ENCODE measurements at places on chromosomes 4 and X.

DNA sequence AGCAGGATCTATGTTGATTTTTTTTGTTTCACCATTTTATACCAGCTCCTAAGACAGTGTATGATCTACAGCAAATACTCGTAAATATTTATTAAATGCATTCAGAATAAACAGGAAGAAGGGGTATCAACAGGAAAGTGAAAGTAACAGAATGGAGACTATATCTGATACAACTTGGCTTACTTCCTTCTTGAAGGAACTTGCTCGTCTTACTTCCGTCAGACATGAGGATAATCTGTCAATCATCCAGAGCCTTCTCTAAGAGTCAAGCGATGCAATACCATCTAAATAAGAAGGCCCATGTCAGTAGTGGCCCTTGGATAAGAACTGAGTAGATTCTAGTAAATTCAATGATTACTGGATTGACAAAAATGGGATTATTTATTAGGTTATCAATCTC, 84.2 kb downstream of the CAMK2D start:
- no peak for DNase-seq

DNA sequence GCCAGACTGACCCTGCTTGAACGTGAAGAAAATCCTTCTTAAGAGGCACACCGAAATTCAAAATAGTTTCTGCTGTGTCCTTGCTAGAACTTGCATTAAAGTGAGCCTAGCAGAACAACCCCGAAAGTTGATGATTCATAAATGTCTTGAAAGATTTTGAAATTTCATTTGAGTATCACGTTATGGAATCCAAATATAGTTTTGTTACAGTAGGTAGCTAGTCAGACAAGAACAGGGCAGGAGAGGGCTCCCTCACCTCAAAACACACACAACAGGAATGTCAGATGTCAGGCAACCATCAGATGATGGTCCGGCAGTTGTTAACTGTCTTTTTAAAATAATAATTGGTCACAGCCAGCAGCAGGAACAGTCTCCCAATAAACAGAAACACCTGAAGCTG, 259.6 kb upstream of the GNPDA2 start:
- DNase-seq = no peak

GRCh38 chr4:14247767-14248166, 620.2 kb upstream of the BOD1L1 start:
- no peak for DNase-seq

DNA sequence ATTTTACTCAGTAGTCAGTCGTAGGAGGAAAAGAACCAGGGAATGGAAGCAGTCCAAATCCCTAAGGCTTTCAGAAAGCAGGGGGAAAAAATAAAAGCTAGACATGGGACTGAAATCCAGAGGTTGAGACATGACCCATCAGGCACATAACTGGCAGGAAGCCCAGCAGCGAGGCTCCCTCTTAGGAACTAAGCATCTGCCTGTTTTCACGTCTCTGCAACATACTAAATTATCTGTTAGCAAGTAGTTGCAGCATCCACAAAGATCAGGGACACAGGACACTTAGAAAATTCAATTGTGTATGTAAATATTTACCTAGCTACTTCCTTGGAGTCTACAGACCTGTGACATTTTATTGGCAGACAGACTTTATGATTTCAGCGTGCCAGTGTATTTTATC, 118.0 kb upstream of the EDNRA start:
- DNase-seq = no peak

DNA sequence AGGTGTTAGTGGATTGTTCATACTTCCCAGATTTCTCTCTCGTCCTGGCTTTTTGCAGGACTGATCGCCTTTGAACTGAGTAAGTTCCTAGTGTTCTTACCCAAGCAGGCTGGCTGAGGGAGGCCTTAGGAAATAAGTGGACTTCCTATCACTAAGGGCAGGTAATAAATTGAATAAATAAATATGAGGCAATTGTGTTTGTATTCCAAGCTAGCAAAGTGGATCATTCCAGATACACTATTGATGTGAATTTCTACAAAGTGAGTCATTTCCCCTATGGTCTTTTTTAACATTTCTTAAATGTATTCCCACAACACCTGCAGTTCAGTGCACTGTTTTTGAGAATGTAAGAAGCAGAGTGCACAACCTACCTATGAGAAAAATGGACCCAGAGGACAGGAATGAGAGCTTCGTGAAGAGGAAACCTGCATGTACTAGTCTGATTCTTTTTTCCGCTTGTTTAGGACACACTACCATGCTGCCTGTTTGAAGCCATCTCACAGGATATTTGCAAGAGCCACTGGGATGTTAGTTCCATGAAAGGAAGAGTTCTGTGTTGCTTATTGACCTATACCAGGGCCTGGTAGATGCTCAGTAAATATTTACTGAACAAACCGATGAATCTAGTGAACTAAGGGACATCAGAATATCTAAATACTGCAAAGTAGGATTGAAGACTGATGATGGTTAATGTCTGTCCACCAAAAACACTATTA, 29.0 kb upstream of the SMAD1 start:
- no peak for DNase-seq

DNA sequence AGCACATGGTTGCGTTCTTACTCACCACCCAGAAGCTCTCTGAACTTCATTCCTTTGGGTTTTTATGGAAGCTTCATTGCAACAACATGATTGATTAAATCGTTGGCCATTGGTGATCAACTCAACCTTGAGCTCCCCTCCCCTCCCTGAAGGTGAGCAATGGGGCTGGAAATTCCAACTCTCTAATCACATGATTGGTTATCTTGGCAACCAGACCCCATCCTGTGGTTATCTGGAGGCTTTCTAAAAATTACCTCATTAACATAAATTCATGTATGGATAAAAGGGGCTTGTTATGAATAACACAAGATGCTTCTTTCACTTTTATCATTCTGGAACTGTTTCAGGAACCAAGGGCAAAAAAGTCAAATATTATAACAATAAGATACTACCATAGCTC, 34.6 kb upstream of the NMU start:
- no peak for DNase-seq

- DNase-seq = no peak
These were observed 66.9 kb downstream of the KLHL13 start for GRCh38 chrX:118049713-118050112.

GRCh38 chr4:29151584-29151983, 1568.6 kb upstream of the PCDH7 start:
- DNase-seq = no peak

DNA sequence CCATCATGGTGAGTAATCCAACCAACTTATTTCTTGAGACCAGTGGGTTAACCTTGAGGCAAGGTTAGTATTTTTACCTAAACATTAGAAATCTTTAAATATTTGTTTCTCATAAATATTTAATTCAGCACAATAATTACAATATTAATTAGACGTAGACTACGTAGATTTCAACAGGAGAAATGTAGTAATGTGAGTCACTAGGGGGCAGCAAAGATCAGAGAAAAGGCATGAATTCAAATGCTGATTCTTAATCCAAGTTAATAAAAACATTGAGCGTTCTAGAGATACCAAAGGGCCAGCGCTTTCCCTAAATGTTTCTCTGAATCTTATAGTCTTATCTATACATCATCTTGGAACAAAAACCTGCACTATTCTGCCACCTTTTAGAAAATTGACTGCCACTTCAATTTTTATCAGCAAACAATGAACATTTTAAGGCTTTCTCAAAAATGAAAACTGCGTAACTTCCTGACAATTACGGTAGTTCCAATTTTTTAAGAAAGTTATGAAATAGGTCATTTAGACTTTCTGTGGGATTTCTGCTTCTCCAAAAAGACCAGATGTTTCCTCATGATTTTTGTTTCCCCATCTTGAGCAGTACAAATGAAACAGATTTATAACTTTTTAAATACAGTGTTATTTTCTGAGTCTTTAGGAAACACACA, 180.7 kb downstream of the GASK1B start:
- DNase-seq = peak; percentile 44

DNA sequence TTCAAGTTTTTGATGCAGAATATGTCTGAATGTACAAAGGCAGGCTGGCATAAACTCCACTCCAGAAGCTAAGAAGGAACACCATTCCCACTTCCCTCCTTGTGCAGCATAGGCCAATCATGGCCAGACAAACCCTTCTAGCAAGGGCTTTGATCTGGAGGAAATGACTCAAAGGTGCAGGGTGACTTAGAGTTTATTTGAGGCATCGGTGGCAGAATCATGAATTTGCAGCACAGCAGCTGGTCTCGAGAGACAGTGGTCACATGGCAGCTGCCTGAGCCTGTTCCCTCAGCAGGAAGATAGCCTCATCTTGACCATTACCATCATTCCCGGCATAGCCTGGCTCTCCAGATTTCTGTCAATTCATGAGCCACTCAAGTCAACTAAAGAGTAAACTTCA, 154.5 kb downstream of the ATP10D start:
- no peak for DNase-seq

GRCh38 chrX:53155512-53156206, 61.7 kb downstream of the KANTR start:
- DNase-seq = no peak

DNA sequence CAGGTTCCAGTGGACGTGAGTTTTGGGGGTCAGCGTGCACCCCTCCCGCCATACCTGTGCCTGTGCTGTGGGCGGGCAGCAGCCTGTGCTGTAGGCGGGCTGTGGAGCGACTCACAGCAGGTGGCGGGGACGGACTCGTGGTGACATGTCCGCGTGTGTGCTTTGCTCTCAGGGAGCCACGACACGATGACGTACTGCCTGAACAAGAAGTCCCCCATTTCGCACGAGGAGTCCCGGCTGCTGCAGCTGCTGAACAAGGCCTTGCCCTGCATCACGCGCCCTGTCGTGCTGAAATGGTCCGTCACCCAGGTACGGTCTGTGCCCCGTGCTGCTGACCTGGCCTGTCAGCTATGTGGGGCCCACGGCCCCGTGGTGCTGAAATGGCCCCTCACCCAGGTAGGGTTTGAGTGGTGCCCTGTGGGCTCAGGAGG, 7.4 kb downstream of the PLCXD1 start:
- no peak for DNase-seq

DNA sequence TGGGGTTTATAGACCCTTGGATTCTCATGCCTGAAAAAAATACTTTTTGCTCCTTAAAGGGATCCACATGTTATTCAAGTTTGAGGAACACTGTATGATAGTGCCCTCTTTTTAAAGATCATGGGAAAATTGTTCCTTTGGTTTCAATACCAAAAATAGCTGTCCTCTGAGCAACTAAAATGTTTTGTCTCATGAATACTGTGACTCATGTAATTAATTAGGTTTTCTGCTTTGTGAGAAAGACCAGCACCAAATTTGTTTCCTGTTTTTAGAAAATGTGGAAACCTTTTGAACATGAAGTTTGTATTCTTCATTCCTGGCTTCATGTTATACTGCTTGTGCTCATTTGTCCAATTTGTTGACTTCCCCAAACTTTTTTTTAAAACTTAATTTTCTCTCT, 127.6 kb upstream of the SH3RF1 start:
- no peak for DNase-seq

DNA sequence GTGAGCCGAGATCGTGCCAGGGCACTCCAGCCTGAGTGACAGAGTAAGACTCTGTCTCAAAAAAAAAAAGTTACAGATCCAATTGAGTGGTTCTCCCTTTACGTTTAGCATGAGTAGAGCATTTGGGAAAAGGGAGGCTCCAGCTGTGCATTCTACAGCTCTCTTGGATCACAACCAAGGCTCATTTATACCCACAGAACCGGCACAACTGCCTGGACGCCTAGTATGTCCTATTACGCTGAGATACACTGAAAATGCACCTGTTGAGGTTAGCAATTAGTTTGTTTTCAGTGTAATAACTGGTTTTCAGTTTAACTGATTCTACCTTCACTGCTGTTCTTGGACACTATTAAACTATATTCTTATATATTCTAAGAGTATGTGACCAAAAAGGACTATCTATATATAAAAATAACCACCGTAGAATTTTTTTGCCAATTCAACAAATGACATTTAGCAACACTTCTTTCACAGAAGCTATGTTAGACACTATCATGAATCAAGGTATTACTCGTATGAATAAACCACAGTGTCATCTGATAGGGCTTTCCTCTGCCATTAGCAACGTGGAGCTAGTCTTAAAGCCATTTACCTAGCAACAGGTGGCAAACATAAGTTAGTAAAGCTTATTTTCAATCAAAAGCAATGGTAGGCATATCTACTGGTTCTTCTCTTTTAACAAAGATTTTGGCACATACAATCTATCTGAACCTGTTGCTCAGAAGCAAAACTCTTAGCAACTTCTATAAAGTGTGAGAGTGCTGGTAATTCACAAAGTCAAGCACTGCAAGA, 3.6 kb downstream of the OTUD4 start:
- DNase-seq = no peak

- DNase-seq = no peak
These were observed 13.7 kb downstream of the CTAG1A start for GRCh38 chrX:154598656-154599055.

DNA sequence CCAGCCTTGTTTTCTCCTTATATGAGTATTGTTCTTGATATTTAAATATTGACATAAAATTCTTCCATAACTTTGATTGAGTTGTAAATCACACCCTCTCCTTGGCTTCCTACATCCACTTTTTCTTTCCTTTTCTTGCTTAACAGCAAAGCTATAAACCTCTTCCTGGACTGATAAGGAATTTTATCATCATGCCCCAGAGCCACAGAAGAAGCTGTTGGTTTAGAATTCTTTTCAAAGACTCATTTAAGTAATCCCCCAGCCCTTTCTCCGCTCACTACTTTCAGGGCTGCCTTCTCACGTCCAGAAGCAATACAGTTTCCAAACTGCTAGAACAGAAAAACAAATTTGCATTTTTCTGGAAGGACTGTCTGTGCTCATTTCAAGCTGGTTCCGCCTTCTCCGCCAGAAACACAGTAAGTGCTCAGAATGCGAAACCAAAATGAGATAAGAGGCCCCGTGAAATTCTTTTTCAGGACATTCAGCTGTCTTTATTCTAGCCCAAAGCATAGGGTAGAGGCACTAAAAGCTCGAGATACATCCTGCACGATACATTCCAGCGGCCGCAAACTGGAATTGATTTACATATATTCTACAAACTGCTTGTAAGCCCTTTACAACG, 849 bp downstream of the MID1 start:
- no peak for DNase-seq

DNA sequence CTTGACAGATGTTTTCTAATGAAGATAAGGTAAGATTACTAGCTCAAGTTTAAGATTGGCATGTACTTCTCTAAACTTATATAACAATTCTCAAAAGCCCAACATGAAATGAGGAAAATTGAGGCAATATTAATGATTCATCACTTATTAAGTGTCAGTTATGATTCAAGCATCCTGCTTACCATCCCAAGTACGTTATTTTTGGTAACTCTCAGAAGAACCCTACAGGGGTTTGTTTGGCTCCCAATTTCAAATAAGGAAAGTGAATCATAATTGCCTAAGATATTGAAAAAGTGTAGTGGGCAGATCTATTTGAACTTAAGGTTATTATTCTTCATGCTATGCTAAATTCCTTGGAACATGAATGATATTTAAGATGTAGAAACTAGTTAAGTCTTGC, 387.9 kb upstream of the TENM3 start:
- no peak for DNase-seq

- no peak for DNase-seq
These were observed 57.7 kb downstream of the HS6ST2 start for GRCh38 chrX:132900633-132901293.

Data from CD8-positive, alpha-beta T cell (primary cell).